ENCODE measurements at places on chromosomes 4 and X.

GRCh38 chrX:154819771-154820341 is 14.6 kb upstream of the MPP1 start:
- DNase-seq, result no peak

DNA sequence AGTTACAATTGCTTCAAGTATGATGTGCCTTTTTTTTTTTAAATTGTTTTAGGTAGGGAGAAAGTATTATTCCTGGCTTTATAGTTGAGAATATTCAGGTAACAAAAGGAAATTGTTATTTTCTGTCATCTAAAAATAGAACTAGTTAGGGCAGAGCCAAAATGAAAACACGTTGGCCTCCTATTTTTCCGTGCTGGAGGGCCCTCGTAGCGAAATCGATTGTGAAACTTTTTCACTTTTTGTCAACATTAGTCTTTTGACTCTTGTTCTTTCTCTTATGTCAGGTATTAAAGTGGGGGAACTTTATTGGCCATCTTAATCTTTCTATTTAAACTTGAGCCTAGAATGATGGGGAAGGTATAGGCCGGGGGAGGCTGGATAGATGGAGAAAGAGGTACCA is 104.9 kb downstream of the ARHGAP10 start:
- no peak for DNase-seq

GRCh38 chr4:36716874-36717273 is 435.5 kb downstream of the DTHD1 start:
- DNase-seq, result no peak

DNA sequence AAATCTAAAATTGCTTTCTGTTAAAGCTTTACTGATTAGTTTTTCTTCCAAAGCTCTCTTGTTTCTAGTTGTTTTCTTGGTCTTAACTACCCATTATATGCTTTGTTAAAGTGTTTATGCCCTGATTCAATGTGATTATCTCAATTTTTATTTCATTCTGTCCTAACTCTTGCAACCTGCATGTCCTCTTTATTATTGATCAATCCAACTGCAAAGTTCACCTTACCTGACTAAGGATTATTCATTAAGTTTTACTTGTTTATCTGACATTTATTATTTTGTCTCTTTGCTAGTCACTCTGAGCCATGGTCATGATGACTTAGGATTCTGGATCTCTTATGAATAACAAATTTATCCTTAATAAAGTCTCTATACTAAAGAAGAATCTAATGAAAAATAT is 15.8 kb downstream of the UGT2B10 start:
- no peak for DNase-seq

DNA sequence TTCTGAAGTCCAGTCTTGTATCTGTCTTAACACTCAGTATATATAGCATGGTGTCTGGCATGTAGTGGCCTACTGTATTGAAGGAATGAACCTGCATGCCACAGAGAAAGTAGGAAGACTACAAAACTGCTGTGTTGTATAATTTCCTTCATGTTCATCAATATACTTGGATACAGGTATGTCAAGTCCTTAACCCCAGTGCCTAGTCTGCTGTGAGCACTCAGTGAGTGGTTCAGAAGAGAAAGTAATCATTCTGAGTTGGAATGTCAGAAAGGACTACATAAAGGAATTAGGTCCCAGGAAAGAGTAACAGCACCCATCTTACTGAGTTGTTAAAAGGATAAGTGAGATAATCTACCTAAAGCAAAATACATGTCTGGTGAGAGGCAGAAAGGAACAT is 32.0 kb downstream of the ABCE1 start:
- DNase-seq, result peak; percentile 45

DNA sequence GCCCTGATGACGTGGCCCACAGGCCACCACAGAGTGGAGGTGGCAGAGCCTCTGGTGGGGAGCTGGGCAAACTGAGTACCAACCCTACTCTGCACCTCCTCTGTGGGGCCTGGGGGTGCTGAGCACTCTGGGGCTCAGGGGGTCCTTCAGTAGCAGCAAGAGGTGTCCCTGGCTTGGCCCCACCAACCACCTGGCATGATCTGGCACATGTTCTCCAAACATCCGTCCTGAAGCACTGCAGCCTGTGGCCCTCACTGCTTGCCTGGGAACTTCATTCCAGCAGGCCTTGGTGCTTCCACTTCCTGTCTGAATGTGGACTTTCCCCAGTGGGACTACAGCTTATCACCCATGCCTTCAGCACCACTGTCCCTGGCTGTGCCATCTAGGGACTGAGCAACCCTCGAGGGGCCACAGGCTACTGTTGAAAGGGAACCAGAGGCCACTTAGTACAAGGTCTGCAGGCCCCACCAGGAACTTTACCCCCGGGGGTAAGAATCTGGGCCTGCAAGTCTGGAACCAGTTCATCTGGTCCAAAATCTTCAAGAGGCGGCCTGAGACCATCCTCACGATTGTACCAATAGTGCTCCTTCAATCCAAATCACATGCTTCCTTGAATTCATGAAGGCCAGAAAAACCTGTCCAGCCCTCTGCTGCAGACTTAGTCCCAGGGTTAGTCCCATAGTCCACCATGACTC is 13.2 kb downstream of the TNIP2 start:
- no peak for DNase-seq

DNA sequence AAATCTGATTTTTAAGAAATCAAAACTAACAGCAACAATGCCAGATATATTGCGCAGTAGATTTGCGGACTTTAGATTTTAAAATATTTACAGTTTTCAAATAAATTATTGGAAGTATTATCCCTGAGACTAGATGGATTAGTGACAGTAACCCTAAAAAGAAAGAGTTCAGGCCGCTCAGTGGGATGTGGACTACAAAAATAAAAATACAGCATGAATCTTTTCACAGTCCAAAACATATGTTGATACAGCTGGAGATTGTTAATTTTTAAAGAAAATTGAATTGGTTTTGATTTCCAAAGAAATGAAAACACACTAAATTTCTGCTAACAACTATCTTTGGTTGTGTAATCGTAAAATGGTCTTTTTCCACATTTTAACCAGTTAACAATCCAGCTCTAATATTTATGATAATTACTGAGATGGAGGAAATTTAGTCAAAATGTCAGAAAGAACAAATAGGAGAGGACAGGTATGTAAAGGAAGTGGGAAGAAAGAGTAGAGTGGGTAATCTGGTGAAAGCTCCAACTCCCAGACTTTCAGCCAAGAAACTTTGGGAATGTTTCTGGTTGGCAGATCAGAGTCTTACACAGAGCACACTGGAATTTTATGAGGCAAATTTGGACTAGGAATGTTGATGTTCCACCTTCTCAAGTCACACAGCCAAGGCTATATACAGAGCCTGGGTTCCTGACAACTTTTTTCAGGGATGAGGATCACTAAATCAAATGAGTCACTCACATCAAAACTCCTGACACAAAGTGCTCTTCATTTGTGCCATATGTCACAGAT is 15.1 kb downstream of the C4orf36 start:
- DNase-seq, result no peak

GRCh38 chr4:23476515-23477090 is 413.2 kb downstream of the PPARGC1A start:
- DNase-seq, result no peak

GRCh38 chr4:189600718-189601435 is 339.8 kb upstream of the FRG1 start:
- DNase-seq, result no peak

DNA sequence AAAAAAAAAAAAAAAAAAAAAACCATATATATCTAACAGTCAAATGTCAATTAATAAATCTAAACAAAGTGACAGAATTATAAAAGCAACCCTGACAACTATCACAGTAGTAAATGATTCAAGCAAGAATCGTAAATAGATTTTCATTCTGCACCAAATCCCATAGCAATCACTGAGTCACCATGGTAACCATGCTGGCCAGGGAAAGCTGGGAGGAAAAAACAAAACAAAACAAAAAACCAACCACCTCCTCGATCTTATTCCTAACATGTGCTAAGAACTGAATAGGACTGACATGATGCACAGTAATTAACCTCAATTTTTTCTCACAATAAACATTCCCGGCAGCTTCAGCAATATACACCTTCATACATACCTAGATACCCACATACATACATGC is 30.6 kb upstream of the RAB40A start:
- no peak for DNase-seq

- DNase-seq, result no peak
Observed at GRCh38 chr4:68259191-68259590, 13.7 kb upstream of the TMPRSS11B start.

DNA sequence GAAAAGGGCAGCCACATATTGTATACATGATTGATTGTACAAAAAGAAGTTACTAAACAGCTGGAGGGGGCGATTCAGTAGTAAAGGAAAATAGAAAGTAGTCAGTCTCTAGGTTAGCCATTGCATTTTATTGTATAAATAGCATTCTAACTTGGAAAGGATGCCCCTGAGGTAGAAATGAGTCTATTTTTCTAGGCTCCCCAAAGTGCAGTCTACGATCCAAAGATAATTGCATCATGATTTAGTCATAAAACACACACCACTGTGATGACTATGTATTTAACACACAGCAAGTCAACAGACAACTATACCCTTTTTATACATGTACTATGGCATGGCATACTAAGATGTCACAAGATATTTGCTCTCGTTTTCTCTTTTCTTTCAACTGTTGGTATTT is 204.9 kb downstream of the APBB2 start:
- no peak for DNase-seq

DNA sequence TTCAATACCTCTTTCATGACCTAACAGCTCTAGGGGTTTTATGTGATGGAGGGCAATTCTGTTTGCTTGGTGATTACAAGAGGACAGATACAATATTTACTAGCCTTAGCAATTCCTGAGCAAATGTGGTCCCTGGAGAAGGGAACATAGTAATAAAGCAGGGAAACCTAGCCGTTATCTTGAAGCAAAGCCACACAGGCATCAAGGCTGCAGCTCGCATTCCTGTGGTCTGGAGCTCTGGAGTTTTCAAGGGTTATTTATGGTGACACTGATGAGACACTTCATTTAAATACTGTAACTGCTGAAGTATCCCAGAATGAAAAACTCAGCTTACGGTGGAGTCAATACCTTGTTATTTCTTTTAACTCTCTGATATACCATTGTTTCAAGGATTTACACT is 66.8 kb downstream of the AFF2 start:
- DNase-seq, result no peak

- no peak for DNase-seq
Observed at GRCh38 chrX:330726-331150, 12.1 kb upstream of the GTPBP6 start.

GRCh38 chrX:129697204-129697829 is 41.5 kb upstream of the XPNPEP2 start:
- no peak for DNase-seq

- DNase-seq, result no peak
Observed at GRCh38 chr4:168852933-168853713, 156.9 kb downstream of the CBR4 start.

DNA sequence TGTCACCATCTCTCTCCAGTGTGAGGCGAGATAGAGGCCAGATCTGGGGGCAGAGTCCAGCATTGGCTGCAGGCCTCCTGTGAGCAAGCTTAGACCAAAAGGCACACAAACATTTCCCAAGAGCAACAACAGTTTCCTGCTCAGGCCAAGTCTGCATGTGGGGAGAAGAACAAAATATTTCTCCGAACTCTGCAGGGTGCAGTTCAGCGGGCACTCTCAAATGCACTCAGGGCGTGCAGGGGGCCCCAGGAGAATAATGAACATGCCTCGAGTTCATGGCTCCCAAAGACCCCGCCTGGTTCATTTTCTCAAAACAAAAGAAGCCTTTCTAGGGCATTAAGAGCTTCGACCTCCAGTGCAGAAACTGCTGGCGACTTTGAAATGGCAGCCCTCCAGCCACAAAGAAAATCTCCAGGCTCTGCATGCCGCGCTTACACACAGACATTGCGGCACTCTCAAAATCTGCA is 57.8 kb upstream of the HELT start:
- no peak for DNase-seq

GRCh38 chr4:71130827-71131603 is 137.6 kb downstream of the DCK start:
- no peak for DNase-seq

- peak; percentile 22 for DNase-seq
Observed at GRCh38 chr4:174464949-174465348, 57.3 kb downstream of the HPGD start.

DNA sequence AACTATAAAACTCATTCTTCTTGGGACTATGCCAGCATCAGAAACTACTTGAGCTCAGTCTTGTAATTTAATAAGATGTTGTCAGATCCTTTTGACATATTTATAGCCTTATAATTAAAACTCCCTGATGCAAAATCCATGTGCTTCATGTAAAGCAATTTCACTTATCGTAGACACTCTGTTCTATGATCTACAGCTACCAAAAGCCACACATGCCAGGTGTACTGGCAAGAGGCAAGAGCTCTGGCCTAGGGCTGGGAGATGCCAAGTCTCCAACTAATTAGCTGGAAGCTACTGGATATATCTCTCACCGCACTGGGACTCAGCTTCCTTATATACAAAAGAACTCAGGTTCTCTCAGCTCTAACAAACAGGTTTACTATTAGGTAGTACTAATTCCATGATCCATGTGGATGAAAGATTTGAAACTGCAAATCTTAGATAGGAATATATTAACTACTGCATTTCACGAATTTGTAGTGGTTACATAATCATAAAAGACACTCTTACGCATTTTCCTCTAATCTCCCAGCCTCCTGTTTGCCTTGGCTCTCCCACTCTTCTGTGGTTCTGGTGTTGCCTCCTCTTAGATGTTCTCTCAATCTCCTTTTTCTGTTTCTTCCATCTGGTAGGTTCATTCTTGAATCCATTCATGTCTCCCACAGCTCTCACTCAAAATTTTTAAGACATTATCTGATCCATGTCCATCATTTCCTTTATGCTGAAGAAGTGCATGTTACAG is 103.0 kb downstream of the HHIP start:
- DNase-seq, result no peak

Measured in OCI-M1 (cell line).